Suprapubic skin (tissue), 4 donors: ENCODE measurements at places on chromosomes 7 and 10.

DNA sequence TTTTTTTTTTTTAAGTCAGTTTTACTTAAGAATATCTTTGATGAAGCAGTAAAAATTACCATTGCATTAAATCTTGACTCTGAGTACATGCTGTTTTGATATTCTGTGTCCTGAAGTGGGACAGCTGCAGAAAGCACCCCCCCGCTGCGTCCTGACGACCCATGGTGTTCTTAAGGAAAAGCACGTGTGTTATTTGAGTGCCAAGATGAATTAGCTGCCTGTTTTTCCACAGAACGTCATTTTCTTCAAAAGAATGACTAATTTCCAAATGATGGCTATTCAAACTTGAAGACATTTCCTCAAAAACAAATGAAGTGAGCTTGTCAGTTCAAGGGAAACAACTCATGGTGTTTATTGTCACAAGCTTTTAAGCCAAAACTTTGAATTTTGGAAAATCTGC is 45.9 kb downstream of the CREM start:
- no peaks in the 10 kb centered on the region for H3K27me3 ChIP-seq
- no peaks in the 10 kb centered on the region for H3K36me3 ChIP-seq
- H3K4me3 ChIP-seq, result no peak overlapping the region

GRCh38 chr10:46040004-46040403 is 6.1 kb downstream of the MSMB start:
- H3K27ac ChIP-seq, result peak overlapping the region; percentile 55
- H3K4me1 ChIP-seq, result no peaks in the 10 kb centered on the region
- no peak for DNase-seq
- no peak overlapping the region for H3K4me3 ChIP-seq
- H3K27me3 ChIP-seq, result no peaks in the 10 kb centered on the region

DNA sequence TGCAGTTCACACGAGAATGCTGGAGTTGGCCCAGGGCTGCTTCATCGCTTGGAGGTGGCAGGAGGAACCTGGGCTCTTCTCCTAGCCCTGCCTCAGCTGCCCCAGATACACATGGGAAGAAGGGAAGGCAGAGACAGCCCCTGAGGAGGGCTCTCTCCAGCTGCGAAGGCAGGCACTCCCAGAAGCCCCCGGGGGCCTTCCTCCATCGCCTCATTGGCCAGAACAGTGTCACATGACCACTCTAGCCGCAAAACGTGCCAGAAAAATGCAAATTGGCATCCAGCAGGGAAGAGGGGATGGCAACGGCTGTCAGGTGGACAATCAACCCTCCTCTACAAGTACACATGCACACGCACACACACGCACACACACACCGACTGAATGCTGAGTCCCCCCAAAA is 217.8 kb upstream of the FRMD4A start:
- no peak overlapping the region for H3K4me3 ChIP-seq
- peaks cover 3% of the 10 kb centered on the region for H3K36me3 ChIP-seq
- H3K27me3 ChIP-seq, result no peaks in the 10 kb centered on the region

GRCh38 chr10:93154531-93154930 is 80.8 kb downstream of the CYP26A1 start:
- H3K4me3 ChIP-seq, result no peak overlapping the region
- H3K27me3 ChIP-seq, result no peaks in the 10 kb centered on the region
- H3K27ac ChIP-seq, result no peak overlapping the region
- no peak for DNase-seq
- no peaks in the 10 kb centered on the region for H3K4me1 ChIP-seq

DNA sequence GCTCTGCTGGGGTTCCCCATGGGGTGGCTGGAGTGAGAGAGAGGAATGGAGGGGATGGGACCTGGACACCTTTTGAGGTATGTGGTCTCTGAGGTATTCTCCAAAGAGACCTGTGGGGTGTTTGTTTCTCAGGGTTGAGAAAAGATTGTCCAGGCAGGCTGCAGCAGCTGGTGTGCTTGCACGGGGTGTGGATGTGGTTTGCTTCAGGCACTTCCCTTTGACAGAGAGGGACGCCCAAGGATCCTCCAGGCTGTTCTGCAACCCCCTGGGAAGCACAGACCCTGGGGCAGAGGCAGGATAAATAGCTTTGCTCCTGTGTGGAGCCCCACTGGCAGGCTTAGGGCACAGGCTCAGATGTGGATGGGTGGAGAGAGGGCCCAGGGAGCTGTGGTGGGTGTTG is 115.1 kb upstream of the AGK start:
- no peak overlapping the region for H3K27ac ChIP-seq
- H3K4me1 ChIP-seq, result no peaks in the 10 kb centered on the region
- no peaks in the 10 kb centered on the region for H3K27me3 ChIP-seq

- H3K27me3 ChIP-seq, result no peaks in the 10 kb centered on the region
- peaks cover 16% of the 10 kb centered on the region for H3K4me1 ChIP-seq
- H3K4me3 ChIP-seq, result no peak overlapping the region
- H3K27ac ChIP-seq, result no peak overlapping the region
- DNase-seq, result no peak
- H3K36me3 ChIP-seq, result peaks cover 85% of the 10 kb centered on the region
These were observed 156.0 kb downstream of the EGFR start for GRCh38 chr7:55174856-55175255.

GRCh38 chr7:71697400-71697799 is 565.5 kb downstream of the GALNT17 start:
- H3K27ac ChIP-seq, result no peak overlapping the region
- no peaks in the 10 kb centered on the region for H3K27me3 ChIP-seq
- no peak overlapping the region for H3K4me3 ChIP-seq
- H3K36me3 ChIP-seq, result no peaks in the 10 kb centered on the region
- no peaks in the 10 kb centered on the region for H3K4me1 ChIP-seq

DNA sequence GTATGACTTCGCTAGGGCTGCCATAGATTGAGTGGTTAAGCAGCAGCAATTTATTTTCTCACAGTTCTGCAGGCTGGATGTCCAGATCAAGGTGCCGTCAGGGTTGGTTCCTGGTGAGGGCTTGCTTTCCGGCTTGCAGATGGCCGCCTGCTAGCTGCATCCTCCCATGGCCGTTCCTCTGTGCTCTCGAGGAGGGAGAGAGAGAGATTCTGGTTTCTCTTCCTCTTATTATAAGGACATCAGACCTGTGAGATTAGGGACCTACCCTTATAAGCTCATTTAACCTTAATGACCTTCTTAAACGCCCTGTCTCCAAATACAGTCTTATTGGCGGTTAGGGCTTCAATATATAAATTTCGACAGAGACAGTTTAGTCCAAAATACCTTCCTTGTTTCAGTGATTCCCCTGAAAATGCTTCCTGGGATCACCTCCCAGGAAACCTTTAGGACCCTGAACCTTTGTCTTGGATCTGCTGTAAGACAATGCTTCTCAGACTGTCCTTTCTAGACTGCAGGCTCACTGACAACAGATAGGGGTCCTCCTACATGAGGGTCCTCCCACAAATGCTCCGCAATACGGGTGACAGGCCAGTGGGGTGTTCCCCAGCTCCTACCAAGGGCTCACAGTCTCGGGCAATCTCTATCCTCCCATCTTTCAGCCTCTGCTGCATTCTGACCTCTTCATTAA is 82.5 kb upstream of the BAIAP2L1 start:
- no peak overlapping the region for H3K27ac ChIP-seq
- no peak for DNase-seq
- no peaks in the 10 kb centered on the region for H3K36me3 ChIP-seq
- H3K27me3 ChIP-seq, result no peaks in the 10 kb centered on the region

- H3K36me3 ChIP-seq, result peaks cover 6% of the 10 kb centered on the region
- no peak overlapping the region for H3K4me3 ChIP-seq
- H3K4me1 ChIP-seq, result no peaks in the 10 kb centered on the region
- no peaks in the 10 kb centered on the region for H3K27me3 ChIP-seq
- no peak for DNase-seq
- no peak overlapping the region for H3K27ac ChIP-seq
These were observed 45.7 kb downstream of the MINDY3 start for GRCh38 chr10:15814565-15814964.

DNA sequence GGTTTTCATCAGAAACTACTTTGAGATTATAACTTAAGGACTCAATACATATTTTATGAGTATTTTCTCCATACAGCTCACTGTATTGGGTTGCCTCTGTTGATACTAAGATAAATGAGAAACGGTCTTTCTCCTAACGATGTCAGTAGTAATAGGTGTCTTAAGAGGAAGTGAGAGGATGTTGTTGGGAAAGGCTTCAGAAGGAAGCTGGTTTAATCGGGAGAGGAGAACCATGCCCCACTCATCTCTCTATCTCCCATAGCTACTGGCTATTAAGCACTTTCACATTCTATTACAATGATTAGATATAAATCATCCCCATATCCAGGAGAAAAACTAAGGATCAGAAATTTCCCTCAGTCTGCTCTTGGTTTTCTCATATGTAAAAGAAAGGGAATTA is 2.0 kb downstream of the CLEC5A start:
- no peak overlapping the region for H3K4me3 ChIP-seq
- no peaks in the 10 kb centered on the region for H3K36me3 ChIP-seq
- no peak overlapping the region for H3K27ac ChIP-seq
- no peaks in the 10 kb centered on the region for H3K27me3 ChIP-seq

- H3K27ac ChIP-seq, result no peak overlapping the region
- H3K27me3 ChIP-seq, result peaks cover 20% of the 10 kb centered on the region
- no peaks in the 10 kb centered on the region for H3K4me1 ChIP-seq
- DNase-seq, result no peak
These were observed 235.5 kb downstream of the CCSER2 start for GRCh38 chr10:84563868-84564267.
